Activated CD4-positive, alpha-beta T cell treated with anti-CD3 and anti-CD28 coated beads, Interleukin-10, Interleukin-2, amounts not matched to agents 100 ng/mL and 50 ng/mL, durations not matched to agents 16 hours and 8 hours (primary cell): ENCODE measurements at places on chromosomes 3 and 15.

- DNase-seq = no peak
Measured at GRCh38 chr3:51373658-51374421, 11.3 kb upstream of the MANF start.

DNA sequence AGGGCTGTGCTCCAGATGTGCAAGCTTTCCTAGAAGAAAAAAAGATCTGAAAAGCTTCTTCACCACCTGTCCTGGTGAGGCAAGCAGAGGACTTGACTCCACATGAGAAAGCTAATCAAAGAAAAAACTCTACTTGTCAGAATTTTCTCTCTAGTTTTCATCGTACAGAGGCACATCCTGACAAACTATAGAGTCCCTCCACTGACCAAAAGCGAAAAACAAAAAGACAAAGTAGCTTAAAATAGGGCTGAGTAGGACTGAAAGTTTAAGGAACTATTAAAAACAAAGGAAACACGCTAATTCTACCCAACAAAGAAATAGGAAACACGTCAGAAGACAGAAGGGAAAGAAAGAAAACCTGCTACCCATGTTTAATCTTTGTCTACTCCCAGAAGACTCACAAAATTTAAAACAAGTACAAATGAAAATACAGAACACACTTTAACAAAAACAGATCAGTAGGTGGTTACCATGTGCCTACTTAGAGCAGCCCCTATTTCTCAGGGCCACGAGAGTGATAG lies 26.5 kb downstream of the NANOGP8 start:
- DNase-seq = no peak

DNA sequence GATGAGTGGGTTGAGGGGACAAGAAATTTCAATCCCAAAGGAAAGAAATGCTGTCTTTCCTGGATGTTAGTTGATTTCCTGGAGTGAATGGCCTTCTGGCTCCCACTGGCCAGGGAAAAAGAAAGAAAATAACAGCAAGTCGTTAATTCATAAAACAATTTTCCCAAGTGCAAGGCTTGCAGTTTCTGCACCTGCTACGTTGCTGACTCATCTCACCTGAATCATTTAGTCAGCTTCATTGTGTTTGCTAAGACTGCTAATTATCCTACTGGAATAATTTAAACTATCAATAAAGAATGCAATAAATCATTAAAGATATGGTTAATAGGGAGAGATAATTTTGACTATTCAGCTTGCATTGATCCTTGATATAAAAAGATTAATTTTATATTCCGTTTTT lies 387.6 kb downstream of the ROBO2 start:
- no peak for DNase-seq

- DNase-seq = no peak
Measured at GRCh38 chr15:32834156-32834555, 116.4 kb downstream of the GREM1 start.

DNA sequence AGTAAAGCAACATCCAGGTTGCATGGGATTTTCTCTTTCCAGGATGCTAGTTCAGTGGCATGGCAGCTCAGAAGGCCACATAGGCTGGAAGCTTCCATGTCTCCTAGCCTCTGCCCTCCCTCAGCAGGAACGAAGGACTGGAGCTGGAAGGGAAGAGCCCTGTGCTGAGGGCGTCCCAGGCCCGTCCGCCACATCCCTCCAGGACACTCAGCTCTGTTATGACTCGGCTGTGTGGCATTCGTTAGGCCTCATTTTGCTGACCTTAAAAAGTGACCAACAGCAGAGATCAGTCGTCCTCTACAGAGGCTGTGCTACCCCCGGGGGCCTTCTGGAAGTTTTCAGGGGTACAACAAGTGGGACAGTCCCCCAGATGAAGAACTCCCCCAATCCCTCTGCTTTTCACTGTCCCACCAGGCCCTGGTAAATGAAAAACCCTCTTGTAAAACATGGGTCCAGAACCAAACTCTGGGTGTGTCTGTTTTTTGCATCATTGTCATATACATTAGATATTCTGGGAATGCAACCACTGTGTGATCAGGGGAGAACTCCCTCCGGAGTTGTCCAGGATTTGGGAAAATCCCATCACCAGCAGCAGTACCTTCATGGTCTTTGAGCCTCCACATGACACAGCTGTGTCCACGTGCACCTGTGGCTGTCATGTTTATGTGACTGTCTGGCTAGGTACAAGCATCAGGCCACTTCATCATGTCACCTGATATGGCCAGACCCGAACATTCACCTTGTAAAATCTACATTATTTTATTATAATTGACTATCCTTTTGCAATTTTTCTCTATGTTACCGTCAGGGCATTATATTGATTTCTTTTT lies 149.9 kb downstream of the OR4M2 start:
- no peak for DNase-seq

GRCh38 chr3:31465999-31466398 lies 66.7 kb upstream of the STT3B start:
- DNase-seq = no peak

DNA sequence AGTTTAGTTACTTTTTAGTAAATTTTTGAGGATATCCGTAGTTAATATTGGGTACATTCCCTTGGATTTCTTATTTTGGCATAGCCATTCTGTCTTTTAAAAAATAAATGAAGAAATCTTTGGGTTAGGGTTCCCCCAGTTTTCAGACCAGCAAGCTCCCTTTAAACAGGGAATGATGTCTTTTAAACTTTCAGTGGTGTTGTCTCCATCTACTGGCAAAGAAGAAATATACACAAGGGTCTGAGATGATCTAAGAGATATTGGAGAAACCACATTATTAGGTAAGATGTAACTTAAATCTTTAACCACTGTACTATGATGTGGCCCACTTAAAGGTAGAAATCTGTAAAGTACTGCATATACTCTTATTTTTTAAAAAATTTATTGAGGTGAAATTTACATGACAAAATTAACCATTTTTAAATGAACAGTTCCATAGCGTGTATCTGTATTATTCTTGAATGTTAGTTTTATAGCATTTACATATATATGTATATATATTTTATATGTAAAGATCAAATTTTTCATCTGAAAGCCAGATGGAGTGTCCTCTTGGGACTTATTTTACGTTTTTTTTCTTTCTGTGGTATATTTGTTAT lies 35.1 kb upstream of the EIF3J start:
- peak; percentile 51 for DNase-seq

- no peak for DNase-seq
Measured at GRCh38 chr3:76866729-76867408, 173.0 kb upstream of the ROBO2 start.

DNA sequence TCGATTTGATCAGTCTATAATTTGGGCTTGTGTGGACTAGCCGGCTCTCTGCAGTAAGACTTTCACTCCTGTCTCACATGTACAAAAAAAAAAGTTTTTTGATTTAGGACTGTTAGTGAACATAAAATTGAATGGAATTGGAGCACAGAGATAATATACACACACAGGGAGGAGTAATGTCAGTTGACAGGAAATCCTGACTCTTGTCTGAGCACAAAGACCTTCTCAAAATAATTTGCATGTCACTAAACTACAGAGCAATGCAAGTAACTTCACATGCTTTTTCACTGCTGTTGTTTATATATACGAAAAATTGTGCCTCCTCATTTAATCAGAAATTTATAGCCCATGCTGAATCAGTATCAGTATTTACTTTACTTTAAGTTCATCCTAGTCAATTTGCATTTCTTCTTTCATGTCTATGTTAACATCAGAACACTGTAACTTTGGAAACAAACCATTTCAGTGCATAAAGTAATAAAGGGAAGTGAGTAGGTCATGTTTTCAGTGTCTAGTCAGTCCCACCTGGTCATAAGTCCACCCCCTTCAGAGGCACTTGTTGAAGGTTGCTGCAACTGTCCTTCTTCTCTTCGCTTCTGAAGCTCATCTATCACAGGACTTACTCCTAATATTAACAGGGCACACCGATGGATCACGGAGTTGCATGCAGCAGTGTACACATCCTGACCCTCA lies 115.8 kb downstream of the FBXL22 start:
- DNase-seq = no peak

DNA sequence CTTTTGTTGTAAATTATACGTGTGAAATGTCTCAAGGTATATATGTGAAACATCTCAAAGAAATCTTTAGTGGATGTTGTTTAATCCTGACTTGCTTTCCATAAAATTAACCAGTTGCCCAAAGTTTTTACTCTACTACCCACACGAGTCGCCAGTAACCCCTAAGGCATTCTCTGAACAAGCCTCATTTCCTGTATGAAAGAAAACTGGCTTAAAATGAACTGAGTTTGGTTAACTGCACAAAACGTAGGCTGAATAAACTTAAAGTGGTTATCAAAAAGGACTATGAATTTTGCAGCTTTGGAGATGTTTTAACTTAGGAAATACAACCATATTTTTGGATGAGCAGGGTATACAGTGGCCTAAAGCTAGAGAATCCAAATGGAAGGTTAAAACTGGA lies 2.7 kb upstream of the APPL1 start:
- no peak for DNase-seq

GRCh38 chr3:105611304-105612192 lies 244.8 kb downstream of the ALCAM start:
- DNase-seq = no peak

- DNase-seq = no peak
Measured at GRCh38 chr15:70322051-70322668, 224.4 kb upstream of the TLE3 start.

DNA sequence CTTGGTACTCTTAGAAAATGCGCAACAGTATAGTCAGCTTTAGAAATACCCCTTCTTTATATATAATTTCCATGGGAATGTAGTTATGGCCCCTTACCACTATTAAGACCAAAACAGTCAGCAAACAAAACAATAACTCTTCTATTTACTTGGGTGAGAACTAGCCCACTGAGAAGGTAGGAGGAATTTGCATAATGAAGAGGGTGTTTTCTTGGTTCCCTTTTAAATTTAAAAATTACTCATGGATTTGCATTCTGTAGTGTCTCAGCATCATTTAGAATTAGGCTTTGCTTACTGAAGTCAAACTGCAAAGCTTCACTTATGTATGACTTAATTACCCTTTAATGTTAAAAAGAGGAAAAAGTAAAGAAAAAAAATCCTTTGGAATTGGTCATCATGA lies 350.8 kb downstream of the PTPRG start:
- DNase-seq = no peak

DNA sequence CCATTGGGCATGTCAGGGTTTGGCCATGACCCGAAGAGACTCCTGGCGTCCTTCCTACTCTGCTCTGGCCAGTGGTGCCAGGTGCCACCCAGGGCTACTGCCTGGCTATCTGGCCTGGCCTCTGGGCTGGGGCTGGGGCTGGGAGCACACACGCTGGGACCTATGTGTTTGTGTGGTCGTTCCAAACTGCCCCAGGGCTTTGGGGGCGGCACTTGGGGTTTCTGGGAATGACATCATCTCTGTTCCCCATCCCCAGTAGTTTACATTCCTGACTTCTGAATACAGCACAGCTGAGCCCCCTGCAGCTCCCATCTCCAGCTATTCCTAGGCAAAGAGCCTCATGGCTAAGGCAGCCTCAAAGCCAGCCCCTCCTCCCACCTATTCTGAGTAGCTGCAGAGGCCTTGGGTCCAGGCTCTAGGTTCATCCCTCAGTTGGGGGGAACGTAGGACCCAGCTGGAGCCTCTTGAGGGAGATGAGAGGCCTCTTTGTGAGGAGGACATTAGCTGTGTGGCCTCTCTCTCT lies 24.3 kb downstream of the PLEKHO2 start:
- DNase-seq = no peak

- peak; percentile 38 for DNase-seq
Measured at GRCh38 chr3:107367353-107367752, 9.9 kb upstream of the CCDC54 start.

DNA sequence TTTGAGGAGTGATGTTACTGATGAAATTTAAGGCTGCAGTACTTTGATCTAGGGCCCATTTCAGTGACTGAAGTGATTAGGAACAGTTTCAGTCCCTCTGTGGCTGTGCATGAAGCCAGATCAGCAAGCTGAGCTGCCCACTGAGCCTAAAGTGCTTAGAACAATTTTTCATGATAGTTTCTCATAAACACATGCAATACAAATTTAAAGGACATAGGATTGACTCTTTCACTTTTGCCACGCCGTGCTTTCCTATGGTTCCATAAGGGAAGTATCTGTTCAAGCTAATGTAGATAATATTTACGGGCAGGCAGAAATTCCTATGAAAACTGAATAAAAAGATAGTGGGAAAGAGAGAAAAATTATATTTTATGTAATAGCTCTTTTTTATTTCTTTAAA lies 10.6 kb downstream of the ANKUB1 start:
- no peak for DNase-seq

- DNase-seq = no peak
Measured at GRCh38 chr3:197533927-197534725, 21.6 kb downstream of the BDH1 start.

- DNase-seq = no peak
Measured at GRCh38 chr3:146817704-146818103, 212.6 kb upstream of the PLSCR5 start.

DNA sequence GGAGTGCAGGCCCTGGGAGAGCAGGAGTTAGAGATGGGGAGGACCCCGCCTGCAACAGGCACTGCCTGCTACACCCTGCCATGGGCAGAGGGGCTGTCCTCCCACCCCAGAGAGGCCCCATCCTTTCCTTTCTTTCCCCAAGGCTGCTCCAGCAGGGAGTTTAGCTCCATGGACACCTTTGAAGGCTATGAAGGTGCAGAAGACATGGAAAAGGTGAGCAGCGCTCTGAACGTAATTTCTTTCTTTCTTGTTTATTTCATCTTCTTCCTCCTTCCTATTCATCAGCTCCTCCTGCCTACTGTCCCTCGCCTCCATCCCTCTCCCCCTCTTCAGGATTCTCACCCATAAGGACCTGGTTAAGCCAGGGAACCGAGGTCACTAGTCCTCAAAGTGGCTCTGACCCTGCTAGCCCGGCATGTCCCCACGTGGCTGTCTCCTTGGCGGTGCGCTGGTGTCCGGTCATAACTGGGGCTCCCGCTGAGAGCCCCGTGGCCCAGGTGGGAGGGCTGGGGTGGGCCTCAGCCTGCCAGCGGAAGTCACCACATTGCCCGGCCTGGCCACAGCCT lies 16.0 kb upstream of the ADIPOQ start:
- peak; percentile 44 for DNase-seq
